Right atrium auricular region (tissue), 2 donors: ENCODE measurements at places on chromosomes 7 and 10. TPM values are rescaled to one million over a fixed set of nuclear protein-coding genes. Genes with fewer than 3 reads are reported as not detected.

The SMO gene
- total RNA-seq: 4.7 TPM

The ARPC1A gene
- 117 TPM for total RNA-seq

The VTI1A gene
- 21.0 TPM for total RNA-seq

The ZCWPW1 gene
- 8.5 TPM for total RNA-seq

The HDAC9 gene
- 28.0 TPM for total RNA-seq

- no peaks in the 10 kb centered on the region for H3K4me1 ChIP-seq
- H3K27me3 ChIP-seq: no peaks in the 10 kb centered on the region
- no peak for DNase-seq
- no peak overlapping the region for H3K27ac ChIP-seq
- H3K36me3 ChIP-seq: no peaks in the 10 kb centered on the region
Measured at GRCh38 chr7:77370606-77371005, 45.5 kb downstream of the GSAP start.

DNA sequence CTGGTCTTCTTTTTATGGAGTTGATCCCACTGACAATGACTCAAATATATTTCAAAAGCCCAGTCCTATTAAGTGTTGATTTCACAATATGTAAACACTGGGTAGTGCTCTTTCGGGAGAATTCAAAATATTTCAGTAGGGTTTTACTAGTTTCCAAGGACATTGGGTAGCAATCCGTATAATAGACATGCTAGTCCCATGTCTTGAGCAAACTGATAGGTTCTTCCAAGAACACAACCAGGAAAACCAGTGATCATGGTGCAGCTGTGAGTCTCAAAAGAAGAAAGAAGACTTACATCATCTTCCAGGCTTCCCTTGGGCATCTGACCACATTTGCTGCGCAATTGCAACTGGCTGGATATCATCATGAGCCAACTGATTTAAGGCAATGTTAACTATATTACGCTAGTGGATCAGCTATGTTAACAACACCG, 59.3 kb upstream of the APBB1IP start:
- H3K36me3 ChIP-seq: no peaks in the 10 kb centered on the region
- no peak overlapping the region for H3K27ac ChIP-seq
- no peak for DNase-seq
- no peak overlapping the region for H3K4me3 ChIP-seq

DNA sequence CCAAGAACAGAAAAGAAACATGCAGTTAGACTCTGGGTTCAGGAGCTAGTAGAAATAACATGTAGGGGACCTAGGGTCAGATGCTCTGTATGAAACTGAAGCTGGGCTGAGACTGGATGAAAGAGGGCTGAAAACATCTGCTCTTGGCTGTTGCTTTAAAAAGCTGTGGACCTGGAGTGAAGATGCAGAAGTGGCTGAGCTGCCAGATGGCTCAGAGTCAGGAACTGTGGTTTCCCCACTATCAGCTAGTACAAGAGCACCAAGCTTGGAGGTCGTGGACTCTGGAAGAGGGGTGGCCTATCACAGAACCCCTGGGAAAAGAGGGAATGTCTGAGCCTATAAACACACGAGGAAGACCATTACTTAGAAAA, 5.9 kb downstream of the ADK start:
- H3K27ac ChIP-seq: peak overlapping the region; percentile 46
- no peaks in the 10 kb centered on the region for H3K36me3 ChIP-seq

DNA sequence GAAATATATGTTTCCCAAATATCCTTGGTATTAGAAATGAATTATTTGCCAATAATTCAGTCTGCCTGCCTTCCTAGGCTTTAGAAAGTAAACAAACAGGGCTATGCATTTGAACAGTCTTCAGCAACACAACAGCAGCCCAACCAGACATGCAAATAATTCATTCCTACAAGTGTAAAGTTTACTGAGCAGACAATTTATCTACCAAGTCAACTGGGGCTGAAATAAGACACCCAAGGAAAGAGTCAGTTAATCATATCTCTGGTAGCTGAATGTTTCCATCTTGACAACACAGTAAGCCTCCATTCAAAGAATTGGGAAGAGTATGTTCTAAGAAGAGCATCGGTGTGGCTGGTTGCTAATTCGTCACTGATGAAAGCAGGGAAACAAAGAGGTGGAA, 38.4 kb downstream of the AIFM2 start:
- no peak overlapping the region for H3K4me3 ChIP-seq
- DNase-seq: no peak
- H3K36me3 ChIP-seq: peaks cover 19% of the 10 kb centered on the region
- no peaks in the 10 kb centered on the region for H3K27me3 ChIP-seq

- no peaks in the 10 kb centered on the region for H3K4me1 ChIP-seq
- H3K27me3 ChIP-seq: no peaks in the 10 kb centered on the region
- no peaks in the 10 kb centered on the region for H3K36me3 ChIP-seq
- H3K4me3 ChIP-seq: no peak overlapping the region
- H3K27ac ChIP-seq: no peak overlapping the region
- no peak for DNase-seq
Measured at GRCh38 chr10:111593578-111593977, 516.7 kb downstream of the ADRA2A start.

DNA sequence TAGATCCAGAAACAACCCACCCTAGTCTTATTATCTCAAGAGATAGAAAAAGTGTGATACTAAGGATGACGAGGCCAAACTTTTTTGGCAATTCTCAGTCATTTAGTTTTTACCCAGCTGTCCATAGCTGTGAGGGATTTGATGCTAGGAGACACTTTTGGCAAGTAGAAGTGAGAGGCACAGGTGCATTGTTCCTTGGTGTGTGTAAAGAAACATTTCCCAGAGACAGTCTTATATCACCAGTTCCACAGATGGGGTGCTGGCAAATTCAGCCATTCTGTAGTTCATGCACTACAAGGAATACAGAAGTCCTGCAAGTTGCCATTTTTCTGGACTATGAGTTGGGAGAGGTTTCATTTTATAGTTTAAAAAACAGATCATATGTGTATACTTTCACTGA, 403.3 kb upstream of the GHITM start:
- no peaks in the 10 kb centered on the region for H3K27me3 ChIP-seq
- no peak overlapping the region for H3K27ac ChIP-seq
- no peaks in the 10 kb centered on the region for H3K36me3 ChIP-seq
- no peaks in the 10 kb centered on the region for H3K4me1 ChIP-seq

- no peak for DNase-seq
- H3K36me3 ChIP-seq: peaks cover 14% of the 10 kb centered on the region
- no peak overlapping the region for H3K4me3 ChIP-seq
- no peak overlapping the region for H3K27ac ChIP-seq
Measured at GRCh38 chr7:6658618-6659345, 21.7 kb downstream of the ZNF316 start.

DNA sequence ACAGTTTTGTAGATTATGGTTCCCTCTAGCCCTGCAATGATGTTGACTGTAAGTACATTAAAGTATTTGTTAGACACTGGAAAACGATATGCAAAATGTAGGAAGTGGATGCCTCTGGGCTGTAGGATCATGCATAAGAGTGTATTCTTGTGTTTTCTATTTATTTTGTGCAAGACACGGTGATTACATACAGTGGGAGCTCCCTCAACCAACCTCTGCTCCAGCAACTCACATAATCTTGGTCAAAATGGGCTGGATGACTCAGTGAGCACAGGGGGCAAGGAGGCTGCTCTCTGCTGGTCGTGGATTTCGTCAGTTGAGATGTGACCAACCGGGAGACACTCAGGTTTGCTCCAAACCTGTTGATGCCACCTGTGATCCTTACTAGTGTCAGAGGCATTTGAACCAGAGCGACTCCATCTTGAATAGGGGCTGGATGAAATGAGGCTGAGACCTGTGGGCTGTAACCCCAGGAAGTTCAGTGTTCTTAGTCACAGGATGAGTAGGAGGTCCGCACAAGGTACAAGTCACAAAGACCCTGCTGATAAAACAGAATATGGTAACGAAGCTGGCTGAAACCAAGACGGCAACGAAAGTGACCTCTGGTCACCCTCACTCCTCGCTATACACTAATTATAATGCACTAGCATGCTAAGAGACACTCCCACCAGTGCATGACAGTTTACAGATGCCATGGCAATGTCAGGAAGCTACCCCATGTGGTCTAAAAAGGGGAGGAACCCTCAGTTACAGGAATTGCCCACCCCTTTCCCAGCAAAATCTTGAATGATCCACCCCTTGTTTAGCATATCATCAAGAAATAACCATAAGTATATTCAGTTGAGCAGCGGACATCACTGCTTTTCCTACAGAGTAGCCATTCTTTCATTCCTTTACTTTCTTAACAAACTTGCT, 56.4 kb upstream of the FAM20C start:
- DNase-seq: no peak
- no peaks in the 10 kb centered on the region for H3K36me3 ChIP-seq
- no peak overlapping the region for H3K27ac ChIP-seq
- no peaks in the 10 kb centered on the region for H3K27me3 ChIP-seq
- H3K4me3 ChIP-seq: no peak overlapping the region
- no peaks in the 10 kb centered on the region for H3K4me1 ChIP-seq

GRCh38 chr10:6474871-6475270, 105.2 kb downstream of the PRKCQ start:
- no peak overlapping the region for H3K4me3 ChIP-seq
- DNase-seq: no peak
- H3K36me3 ChIP-seq: no peaks in the 10 kb centered on the region
- no peaks in the 10 kb centered on the region for H3K27me3 ChIP-seq
- H3K4me1 ChIP-seq: no peaks in the 10 kb centered on the region

- no peaks in the 10 kb centered on the region for H3K4me1 ChIP-seq
- no peak overlapping the region for H3K27ac ChIP-seq
- no peak for DNase-seq
Measured at GRCh38 chr7:76122516-76123239, 74.8 kb downstream of the MDH2 start.
